ENCODE measurements at places on chromosomes 7 and 10. TPM values are rescaled to one million over a fixed set of nuclear protein-coding genes. Genes with fewer than 3 reads are reported as not detected.

The MYOF gene
- total RNA-seq, result 352 TPM

The NEUROD6 gene
- not detected for total RNA-seq

The FANK1 gene
- 8.5 TPM for total RNA-seq

DNA sequence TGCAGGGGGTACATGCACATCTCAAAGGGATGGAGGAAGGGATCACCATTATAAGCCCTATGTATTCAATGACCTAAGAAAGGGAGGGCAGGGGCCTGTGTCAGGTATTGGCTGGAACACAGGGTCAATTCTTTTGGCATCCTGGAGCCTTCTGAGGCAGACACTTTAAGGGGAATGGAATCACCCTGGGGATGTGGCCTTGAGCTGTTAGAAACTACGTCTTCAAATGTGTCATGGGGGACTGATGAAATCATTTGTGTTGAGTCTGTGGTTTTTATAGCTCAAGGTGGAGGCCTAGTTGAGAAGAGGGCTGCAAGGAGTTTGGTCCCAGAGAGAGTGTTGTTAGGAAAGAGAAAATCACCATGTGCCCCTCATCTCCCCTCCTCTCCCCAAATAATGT, 206.1 kb upstream of the CELF2 start:
- no peak for DNase-seq

DNA sequence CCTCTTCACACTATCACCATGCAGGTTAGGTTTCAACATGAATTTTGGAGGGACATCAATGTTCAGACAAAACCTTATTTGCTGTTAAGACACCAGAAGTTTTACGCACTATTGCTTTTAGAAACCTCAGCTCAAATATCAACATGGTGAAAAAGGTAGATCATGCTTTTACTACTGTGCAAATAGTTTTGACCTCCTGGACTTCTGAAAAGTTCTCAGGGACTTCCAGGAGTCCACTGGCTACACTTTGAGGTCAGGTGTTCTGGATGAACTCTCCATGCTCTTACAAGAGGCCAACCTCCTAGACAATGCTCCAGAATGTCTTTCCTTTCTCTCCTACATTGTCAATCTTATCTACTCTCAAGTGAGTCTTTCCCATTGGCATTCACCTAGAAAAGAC, 55.9 kb downstream of the SLC25A13 start:
- no peak for DNase-seq

GRCh38 chr10:29033311-29033940, 255.4 kb upstream of the LYZL1 start:
- no peak for DNase-seq

GRCh38 chr7:35571611-35572240, 123.2 kb downstream of the HERPUD2 start:
- no peak for DNase-seq

- no peak for DNase-seq
Measured at GRCh38 chr7:105307163-105307672, 81.5 kb downstream of the SRPK2 start.

- DNase-seq, result peak; percentile 89
Measured at GRCh38 chr10:104274762-104275721, 6.1 kb downstream of the GSTO2 start.

GRCh38 chr7:136138991-136139390, 161.8 kb upstream of the MTPN start:
- no peak for DNase-seq

GRCh38 chr10:132638130-132638515, 100.5 kb downstream of the INPP5A start:
- DNase-seq, result no peak

DNA sequence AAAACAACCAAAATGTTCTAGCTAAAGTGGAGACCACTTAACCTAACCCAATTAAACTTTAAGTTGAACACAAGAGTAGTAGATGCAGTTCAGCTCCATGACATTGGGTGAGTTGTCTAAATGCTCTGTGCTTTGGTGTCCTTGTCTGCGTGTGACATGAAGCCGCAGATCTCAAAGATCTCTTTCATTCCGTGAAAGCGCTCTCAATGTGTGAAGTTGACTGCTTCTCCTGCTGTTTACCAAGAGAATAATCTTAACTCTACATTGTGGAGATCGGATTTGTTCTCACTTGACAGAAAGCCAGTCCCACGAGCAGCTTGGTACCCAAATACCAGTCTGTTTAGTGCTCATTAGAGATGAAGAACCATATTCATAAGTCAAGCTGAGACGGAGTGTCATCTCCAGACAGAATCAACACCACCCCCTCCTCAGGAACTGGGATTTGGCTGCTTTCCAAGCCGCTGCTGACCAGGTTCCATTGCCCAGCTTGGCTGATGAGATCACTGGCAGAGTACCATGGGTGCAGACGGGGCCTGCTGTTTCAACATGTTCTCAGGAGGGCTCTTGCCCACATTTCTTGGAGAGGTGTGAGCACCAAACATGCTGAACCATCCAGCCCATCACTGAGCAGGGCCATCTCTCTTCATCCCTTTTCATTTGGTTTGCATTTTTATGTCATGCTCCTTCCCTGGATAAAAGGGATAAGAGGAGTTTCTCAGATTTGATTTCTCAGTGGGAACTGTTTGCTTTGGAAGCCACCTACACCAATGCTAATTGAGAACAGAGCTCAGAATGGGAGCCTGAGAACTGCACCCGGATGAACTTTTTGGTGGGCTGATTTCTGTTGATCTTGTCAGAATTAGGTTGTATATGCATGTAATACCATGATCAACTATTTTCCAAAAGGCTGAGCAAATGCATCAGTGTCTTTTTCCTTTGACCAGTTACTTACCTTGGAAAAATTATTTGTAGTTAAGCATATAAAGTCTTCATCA, 95.8 kb upstream of the AGBL3 start:
- DNase-seq, result no peak
